ENCODE measurements at places on chromosomes 3 and 15.
A peak's percentile ranks its signal among the peaks of the same experiment; 100 is the strongest.

GRCh38 chr3:3627114-3627513, 172.1 kb upstream of the LRRN1 start:
- no peak for DNase-seq

DNA sequence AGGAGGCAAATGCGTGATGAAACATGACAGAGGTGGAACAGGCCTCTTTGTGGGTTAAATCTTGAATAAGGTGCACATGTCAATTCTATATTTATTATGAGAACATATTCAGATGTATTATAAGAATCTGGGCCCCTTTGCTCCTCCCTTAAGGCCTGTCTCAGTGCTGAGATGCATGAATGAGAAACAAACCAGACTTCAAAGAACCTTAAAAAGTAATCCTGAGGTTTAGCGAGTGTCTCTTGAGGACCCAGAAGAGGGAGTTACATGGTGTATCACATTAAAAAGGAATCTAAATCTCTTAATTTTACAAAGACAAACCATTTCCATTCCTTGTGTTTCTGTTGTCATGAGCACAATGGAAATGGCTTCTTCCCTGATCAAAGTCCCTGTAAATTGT, 170.9 kb upstream of the TBC1D5 start:
- no peak for DNase-seq

GRCh38 chr3:123046262-123047061, 18.9 kb upstream of the SEMA5B start:
- no peak for DNase-seq

- no peak for DNase-seq
Observed at GRCh38 chr15:72063186-72063585, 54.8 kb downstream of the MYO9A start.

DNA sequence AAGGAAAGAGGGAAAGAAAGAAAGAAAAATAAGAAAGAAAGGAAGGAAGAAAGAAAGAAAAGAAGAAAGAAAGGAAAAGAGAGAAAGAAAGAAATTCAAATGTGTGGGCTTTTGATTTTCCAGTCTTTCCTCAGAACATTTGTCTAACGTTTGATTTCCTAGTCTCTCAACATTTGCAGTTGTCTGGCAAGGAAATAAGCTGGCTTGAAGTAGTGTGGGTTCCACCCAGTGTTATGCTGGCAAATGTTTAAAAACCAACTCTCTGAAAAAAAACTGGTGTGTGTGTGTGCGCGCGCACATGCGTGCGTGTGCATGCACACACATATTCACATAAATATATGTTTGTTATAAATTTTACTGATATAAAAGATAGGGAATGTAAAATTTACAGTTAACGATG, 54.6 kb upstream of the C3orf49 start:
- no peak for DNase-seq

- no peak for DNase-seq
Observed at GRCh38 chr15:93829115-93829870, 402.1 kb upstream of the MCTP2 start.

- DNase-seq, result no peak
Observed at GRCh38 chr3:104198131-104198530, 1168.6 kb upstream of the ALCAM start.

DNA sequence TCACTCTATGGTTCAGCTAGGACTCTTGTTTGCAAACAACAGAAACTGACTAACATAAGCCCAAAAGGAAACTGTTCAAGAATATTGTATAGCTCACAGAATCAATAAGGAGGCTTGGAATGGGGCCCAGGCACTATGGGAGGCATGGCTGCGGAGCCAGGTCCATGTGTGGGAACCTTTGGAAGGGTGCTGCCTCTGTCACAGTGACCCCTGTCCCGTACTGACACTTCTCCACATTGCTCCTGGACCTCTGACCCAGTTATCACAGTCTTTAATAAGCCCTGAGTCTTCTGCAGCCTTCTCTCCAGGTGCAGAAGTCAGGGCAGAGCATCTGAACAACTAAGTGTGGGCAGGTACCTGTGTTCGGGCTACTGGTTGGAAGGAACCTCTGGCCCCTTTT, 121.8 kb downstream of the ITPR1 start:
- no peak for DNase-seq

GRCh38 chr15:38069511-38070011, 135.1 kb downstream of the TMCO5A start:
- DNase-seq, result no peak

DNA sequence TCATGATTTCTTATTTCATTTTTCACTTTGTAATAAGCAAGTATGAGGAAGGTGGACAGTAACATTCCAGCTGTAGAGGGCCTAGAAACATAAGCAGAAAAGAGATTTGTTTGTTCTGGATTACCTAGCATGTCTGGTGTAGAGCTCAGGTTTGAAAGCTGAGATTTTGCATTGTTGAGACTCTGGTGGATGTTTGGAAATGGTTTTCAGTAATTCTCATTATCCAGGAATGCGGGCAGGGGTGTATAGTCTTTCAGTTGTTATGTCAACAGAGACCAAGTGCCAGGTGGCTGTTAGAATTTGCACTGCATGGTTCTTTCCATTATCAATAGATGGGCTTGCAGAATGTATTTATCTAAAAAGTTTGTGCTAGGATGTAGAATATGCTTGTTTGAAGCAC, 10.9 kb downstream of the GPD1L start:
- no peak for DNase-seq

DNA sequence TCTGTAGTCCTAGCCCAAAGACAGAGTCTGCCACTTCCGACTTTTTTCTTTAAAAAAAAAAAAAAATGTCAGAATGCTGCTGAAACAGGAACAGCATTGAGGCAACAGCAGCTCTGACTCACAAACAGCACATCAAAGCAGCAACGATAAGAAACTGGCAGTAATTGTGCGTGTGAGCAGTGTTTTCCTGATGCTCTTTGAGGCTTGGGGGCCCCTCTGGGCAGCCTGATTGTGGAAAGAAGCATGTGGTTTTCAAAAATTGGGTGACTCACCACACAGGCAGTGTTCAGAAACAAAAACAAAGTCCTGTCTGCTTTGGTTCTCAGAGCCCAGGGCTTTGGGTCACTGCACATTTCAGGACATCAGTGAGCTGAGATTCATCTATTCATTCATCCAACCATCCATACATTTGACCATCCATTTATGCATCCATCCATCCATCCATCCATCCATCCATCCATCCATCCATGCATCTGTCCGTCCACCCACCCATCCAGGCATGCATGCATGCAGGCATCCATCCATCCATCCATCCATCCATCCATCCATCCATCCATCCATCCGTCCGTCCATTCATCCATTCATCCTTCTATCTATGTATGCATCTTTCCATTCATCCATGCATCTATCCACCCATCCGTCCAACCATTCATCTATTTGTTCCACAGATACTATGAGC, 308.4 kb downstream of the RPLP1 start:
- DNase-seq, result no peak

- DNase-seq, result peak; percentile 78
Observed at GRCh38 chr3:48656061-48656840, 6.4 kb downstream of the CELSR3 start.

DNA sequence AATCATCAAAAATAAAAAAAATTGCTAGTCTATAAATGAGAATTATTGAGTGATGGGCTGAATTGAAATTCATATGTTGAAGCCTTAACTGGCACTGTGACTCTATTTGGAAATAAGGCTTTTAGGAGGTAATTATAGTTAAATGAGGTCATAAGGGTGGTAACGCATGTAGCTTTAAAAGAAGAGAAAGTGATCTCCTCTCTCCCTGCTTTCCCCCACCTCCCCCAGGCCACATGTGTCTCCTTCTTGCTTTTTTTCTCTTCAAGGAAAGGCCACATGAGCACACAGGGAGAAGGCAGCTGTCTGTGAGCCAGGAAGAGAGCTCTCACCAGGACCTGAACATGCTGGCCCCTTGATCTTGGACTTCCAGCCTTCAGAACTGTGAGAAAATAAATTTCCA, 48.2 kb upstream of the ARPP19 start:
- DNase-seq, result no peak

GRCh38 chr3:170356596-170357175, 829 bp upstream of the SKIL start:
- DNase-seq, result peak; percentile 78

DNA sequence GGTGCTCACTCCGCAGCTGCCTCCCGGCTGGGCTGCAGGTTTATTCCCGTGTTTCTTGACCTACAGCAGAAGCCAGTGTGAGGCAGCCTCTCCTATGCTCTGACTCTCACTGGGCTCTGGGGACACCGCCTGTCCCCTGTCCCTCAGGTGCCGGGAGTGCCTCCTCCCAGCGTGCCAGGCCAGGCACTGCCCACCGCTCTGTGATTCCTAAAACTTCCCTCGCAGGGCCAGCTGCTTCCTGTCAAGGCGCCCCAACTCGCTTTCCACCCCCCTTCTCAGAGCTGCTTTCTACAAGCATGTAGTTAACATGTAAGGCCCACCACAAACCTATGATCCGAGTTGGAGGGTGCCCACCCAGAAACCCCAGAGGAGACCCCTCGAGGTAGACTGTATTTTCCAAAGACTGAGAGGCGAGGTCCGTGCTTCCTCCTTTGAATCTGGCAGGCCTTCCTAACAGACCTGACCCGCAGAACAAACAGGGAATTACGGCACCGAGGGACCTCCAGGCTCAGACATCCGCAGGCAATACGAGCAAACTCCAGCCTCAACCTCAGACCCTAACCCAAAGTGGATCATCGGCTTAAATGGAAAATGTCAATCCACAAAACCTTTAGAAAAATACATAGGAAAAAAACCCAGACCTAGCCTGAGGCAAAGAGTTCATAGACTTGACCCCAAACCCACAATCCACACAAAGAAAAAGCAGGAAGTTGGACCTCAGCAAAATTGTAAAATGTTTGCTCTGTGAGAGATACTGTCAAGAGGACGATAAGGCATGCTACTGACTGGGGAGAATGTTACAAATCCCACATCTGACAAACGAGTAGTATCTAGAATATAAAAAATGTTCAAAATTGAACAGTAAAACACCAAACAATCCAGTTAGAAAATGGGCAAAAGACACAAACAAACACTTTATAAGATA, 121.3 kb upstream of the IQSEC1 start:
- DNase-seq, result no peak

DNA sequence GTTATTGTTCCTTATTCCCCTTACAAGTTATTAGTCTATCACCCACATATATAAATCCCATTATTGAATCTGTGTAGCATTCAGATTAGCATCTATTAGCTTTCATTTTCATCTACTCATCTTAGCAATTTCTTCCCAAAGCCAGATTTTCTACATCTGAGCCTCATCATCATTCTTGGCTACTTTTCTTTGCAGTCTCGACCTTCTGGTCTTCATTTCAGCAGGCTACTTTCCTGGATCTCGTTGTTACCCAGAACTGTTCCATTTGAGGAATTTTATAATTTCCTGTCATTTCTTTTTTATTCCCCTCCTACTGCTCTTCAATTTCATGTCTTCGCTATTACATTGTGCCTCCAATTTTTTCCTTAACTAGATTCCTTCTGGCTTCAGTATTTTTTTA, 51.8 kb downstream of the SPRED1 start:
- no peak for DNase-seq

DNA sequence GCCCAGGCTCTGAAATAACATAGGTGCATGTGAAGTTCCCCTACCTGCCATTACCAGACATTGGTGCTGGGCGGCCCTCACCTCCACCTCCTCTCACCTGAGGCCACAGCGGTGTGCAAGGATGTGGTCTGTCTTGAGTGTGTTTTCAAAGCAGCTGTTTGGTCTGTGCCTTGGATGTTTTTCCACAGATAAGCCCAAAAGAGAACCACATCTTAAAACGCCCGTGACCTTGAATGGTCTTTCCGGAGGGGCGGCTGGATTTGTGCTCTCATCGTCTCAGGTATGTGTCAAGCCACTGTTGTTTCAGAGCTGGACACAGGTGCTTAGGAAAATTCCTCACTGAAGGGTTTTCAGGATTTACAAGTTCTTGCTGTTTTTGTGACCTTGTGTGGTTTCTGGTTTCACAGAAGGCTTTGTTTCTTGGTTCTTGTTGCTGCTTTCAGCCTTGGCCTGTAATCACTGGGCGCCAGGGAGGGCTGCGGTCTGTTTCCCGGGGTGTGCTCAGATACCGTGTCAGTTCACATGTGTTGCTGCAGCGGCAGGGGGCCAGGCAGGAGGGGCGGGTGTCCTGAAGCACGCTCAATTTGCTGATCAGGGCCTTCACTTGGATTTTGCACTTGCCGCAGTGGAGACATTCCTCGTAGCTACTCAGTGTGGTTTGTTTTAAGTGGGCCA, 128.4 kb downstream of the IGF1R start:
- peak; percentile 37 for DNase-seq

DNA sequence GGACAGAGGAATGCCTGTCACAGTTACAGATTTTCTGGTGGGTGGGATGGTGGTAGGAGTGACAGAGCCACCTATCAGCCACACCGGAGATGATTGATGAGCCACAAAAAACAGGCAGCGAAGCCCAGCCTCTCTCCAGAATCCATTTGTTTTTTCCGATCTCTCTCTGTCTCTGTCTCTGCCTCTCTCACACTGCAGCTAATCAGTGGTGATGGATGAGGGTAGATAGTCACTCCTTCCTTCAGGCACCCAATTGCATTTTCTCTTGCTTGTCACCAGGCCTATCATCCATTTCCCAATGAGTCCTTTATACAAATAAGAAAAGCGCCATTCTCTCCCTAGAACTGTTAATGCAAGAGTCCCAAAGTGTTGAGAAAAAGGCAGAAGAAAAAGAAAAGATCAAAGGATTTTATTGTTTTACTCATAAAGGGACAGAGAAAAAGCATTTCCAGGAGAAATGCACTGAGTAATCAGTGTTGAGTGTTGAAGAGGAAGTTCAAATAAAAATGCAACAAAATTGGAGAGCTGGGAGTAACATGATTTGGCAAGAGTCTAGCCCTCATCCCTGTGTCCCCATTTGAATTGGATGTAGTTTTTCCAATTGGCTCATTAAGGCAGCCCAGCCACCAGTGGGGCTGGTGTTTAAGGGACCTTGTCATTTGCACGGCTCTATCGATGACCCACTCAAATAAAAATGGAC, 1089.3 kb downstream of the TUSC7 start:
- DNase-seq, result no peak

DNA sequence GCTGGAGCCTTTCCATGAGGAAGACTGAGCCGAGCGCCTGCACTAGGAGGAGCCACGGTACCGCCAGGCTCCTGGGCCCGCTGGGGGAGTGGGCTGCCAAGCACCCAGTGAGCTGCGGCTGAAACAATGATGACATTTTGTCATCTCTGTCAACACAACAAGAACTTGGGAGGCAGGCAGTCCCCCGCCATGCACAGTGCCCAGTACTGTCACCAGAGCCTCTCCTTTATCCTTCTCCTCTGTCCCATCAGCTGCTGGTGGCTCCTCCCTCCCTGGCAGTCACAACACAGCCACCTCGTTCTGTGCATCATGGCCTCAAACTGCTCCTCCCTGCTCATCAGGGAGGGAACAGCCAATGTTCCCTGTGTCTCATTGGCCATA, 34.0 kb upstream of the PCSK6 start:
- no peak for DNase-seq

- DNase-seq, result no peak
Observed at GRCh38 chr15:51837792-51838251, 8.4 kb downstream of the TMOD3 start.

DNA sequence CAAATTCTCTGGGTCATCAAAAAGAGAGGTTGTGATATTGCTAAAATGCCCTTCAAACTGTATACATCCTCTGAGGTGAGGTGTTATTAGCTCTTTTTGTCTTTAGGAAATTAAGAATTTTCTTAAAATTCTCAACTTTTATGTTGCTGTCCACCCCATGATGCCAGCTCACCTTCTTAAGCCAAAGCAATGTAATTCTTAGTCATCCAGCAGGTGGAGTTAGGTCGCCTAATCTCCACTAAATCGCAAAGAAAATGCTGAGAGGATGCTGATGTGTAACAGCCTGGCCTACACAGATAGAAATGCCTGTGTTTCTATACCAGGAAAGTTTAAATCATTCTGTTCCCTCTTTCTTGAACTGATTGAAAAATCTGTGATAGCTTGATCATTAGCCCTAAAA, 770.2 kb upstream of the ALCAM start:
- no peak for DNase-seq

Measured in progenitor cell of endocrine pancreas (in vitro differentiated cells).